RCC 7860 (cell line): ENCODE measurements at places on chromosomes 16 and 17.

- no peak for DNase-seq
Observed at GRCh38 chr17:74637265-74637664, 13.7 kb upstream of the CD300E start.

DNA sequence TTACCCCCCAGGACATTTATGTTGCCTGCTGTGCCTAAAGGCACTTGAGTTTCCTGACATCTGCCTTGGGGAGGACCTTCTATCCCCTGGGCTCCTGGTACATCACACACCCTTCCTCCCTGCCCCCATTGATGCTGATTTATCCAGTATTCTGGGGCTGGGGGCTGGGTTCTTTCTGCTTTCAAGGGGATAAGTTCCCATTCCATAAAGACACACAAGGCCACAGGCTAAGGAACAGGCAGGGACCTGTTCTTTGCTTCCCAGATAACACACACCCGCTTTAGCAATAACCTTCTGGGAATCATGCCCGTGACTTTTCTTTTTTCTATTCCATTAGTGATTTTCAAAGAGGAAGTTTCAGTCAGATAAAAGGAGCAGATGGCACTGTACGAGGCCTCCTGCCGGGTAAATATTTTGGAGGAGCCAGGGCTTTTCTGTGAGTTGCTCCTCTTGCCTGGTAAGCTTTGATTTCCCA is 30.6 kb downstream of the CHD9 start:
- no peak for DNase-seq

- DNase-seq = no peak
Observed at GRCh38 chr16:67183-67791, 5.1 kb downstream of the RHBDF1 start.

- DNase-seq = no peak
Observed at GRCh38 chr16:79165079-79165478, 435.5 kb downstream of the MAF start.

GRCh38 chr17:80876950-80877728 is 114.5 kb upstream of the CHMP6 start:
- DNase-seq = no peak

DNA sequence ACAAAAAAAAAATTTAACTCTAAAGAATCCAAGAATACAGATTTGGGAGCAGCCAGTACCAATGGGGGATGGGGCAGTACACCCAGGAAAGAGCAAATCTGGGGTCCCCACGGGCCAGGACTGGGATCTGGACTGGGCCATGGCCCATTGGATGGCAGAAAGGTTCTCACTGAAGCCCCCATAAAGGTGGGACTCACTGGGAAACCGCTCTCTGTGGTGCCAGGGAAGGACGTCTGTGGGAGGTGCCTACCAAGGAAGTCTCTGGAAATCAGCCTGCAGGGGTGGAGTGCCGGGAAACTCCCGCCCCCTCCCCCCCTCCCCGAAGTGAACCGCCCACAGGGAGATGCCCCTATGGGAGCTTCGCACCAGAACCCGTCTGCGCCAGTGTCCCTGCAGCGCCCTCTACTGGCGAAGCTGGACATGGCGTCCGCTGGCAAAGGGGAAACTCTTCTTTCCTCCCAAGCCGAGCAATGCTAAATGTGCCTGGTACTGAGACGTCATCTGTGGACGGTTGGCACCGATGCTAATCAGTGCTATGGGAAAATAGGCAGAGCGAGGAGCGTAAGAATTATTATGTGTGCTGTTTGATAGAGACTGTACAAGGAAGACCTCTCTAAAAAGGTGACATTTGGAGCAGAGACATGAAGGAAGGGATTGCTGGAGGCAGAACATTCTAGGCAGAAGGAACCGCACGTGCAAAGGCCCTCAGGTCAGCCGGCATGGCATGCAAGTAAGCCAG is 671.1 kb downstream of the WWOX start:
- no peak for DNase-seq

- no peak for DNase-seq
Observed at GRCh38 chr17:32152130-32152529, 9.8 kb downstream of the RHOT1 start.

DNA sequence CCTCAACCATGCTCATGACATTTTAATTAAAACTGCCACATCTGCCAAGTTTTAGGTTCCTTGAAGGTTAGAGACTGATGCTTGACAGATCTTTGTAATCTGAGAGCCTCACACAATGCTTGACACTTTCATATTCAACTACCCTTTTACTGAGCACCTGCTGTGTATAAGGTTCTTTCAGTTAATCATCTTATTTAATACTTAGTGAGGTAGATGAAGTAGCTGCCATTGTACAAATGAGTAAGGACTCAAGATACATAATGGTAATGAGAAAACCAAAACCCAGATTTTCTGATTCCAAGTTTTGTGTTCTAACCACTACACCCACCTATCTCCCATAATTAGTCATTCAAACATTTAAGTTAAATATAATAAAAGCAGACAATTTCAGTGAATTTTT is 35.4 kb upstream of the ARL6IP1 start:
- no peak for DNase-seq

DNA sequence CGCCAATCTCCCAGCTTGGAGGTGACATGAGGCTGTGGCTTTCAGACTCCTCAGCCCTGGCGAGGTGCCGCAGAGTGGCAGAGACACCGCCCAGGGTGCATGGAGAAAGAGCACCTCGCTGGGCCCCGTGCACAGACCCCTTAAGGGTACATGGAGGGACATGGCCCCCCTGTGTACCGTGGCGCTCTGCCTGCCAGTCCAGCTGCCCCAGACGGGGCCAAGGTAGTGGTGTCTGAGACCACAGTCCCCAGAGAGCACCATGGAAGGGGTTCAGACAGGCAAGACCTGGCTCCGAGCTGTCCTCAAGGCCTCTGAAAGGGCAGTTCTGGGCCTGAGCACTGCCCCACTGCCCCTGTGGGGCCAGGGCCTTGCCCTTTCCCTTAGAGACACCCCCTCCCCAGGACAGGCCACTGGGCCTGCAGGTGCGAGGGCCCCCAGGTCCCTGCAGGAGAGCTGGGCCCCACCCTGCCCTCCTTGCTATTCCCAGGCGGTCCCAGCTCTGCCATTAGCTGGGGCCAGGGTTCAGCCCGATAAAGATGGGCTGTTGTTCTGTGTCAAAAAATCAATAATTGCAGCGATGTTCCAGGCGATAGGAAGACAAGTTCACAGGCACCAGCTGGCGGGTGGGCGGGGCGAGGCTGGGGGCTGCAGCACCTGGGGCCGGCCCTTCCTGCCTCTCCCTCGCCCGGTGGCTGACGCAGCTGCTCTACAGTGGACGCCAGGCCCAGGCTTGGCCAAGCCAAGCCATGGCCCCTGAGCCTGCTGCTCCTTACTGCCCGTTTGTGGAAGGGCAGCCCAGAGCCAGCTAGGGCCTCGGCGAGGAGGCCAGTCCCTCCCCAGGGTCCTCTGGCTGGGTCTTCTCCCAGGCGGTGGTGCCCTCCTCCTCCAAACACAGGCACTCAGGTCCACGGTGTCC is 51.7 kb downstream of the ZFPM1 start:
- DNase-seq = no peak

DNA sequence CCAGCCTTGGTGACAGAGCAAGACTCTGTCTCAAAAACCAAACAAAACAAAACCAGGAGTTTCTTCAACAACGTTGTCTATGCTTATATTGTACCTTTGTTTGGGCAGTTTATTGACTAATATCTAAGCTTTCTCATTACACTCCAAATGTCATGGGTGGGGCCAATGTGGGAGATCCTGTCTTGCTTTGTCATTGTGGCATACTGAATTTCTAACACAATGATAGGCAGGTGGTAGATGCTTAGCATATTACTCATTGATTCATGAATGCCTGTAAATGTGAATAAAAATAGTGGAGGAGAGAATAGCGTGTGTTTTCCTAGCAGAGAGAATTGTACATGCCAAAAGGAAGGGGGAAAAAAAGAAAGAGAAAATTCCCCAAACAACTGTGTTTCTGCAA is 802.5 kb upstream of the EEF2KMT start:
- peak; percentile 25 for DNase-seq

DNA sequence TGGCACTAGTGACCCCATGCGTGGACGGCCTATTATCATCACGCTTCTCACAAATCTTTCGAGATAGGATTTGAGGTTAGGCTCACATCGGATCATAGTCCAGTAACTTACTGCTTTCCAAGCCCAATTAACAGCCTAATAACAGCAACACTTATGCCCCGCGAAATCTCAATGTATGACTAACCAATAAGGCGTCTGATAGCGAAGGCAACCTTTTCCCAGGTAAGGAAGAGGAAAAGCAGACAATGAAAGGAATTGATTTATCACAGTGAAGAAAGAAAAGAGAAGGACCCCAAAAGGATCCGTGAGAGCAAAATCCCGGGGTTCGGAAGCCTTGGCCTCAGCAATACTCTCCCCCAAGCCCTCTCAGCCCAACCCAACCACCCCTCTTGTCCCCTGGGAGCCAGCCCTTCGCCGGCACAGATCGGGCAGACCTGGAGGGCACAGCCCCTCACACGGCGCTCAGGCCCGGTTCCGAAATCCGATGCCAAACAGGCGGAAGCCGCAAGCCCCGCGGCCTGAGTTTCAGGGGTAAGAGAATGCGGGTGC is 534 bp downstream of the GPATCH8 start:
- no peak for DNase-seq

GRCh38 chr17:7943291-7943690 is 11.3 kb downstream of the CNTROB start:
- no peak for DNase-seq

- no peak for DNase-seq
Observed at GRCh38 chr16:84787263-84787622, 32.5 kb upstream of the CRISPLD2 start.

DNA sequence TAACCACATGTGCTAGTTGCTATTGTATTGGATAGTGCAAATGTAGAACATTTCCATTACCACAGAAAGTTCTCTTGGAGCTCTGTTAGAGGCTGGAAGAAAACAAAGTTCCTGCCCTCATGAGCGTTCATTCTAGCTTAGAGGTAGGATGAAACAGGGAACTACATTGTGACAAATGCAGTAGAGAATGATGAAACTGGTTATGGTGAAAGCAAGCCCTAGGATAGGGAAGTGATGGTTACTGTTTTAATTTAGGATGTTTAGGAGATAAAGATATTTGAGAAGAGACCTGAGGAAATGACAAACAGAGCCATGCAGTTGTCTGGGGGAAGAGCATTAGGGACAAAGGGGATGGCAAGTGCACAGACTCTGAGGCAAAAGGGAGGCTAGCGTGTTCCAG is 50.7 kb downstream of the AATF start:
- no peak for DNase-seq

DNA sequence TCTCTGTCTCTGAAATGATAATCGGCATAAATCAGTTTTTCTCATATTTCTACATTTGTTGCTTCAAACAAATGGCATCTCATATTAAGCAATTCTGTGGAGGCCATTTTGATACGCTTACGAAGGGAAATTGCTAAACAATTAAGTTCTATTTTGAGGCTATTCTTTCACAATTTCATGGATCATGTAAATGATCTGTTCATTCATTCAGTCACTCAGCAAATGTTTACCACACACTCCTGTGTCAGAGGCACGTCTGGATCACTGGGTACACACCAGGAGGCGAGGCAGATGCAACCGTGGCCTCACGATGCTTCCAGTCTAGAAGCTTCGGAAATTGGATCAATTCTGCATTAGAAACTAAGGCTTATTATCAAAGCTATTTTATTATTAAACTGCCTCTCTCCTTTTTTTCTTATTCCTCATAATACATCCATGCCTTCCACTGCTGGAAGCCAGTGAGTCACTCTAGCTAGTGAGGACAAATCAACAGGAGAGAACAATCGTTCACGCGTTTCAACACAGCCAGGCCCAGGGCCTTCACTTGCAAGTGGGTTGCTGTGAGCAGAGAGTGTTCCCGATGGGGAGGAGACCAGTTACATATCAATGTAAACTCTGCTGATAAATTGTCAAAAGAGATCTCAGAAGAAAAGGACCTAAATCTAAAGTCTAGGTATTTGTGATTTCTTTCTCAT is 11.3 kb upstream of the SLC39A11 start:
- DNase-seq = no peak

GRCh38 chr16:58035356-58036170 is 10.0 kb downstream of the MMP15 start:
- no peak for DNase-seq
